ENCODE measurements at places on chromosomes 12 and 14. TPM values are rescaled to one million over a fixed set of nuclear protein-coding genes. Genes with fewer than 3 reads are reported as not detected.

- no peak overlapping the region for H3K4me3 ChIP-seq
- H3K4me1 ChIP-seq: no peaks in the 10 kb centered on the region
- DNase-seq: no peak
- no peak overlapping the region for H3K27ac ChIP-seq
- no peaks in the 10 kb centered on the region for H3K27me3 ChIP-seq
These were observed 39.8 kb upstream of the OVCH1 start for GRCh38 chr12:29537298-29537697.

DNA sequence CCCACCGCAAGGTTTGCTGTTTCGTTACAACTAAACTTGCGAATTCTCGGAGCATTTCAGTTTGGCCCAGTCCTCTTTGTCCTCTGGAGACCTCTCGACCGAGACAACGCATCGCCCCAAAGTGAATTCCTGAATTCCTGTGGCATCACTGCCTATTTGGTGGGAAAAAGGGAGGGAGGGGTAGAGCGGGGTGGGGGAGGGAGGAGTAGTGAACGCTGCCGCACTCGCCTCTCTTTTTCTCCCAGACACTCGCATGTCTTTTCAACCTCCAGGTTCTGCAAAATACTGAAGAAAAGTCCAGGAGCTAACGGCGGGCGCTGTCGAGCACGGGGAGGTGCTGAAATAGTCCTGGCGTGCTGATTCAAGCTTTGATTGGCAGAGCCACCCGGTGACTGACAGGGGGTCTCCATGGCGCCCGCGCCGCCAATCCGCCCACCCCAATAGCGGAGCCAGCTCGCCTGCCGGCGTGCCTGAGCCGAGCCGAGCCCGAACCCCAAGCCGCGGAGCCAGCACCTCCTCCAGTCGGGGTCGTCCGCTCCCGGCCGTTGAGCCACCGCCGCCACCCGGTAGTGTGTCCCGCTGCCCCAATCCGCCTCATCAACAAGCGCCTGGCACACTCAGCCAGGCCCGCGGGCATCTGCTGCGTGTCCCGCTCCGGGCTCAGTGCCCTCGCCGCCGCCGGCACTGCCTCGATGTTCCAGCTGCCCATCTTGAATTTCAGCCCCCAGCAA lies at the start of gene SIX6:
TSS of gene SIX6 (plus strand) at position 440 of the 731 bp plus-strand sequence. CDS start at position 693, 253 bp downstream.
- no peak within 1 kb of the TSS for H3K27ac ChIP-seq
- no peak for DNase-seq
- no peaks in the 10 kb centered on the region for H3K36me3 ChIP-seq
- peaks cover 84% of the 10 kb centered on the region for H3K27me3 ChIP-seq

DNA sequence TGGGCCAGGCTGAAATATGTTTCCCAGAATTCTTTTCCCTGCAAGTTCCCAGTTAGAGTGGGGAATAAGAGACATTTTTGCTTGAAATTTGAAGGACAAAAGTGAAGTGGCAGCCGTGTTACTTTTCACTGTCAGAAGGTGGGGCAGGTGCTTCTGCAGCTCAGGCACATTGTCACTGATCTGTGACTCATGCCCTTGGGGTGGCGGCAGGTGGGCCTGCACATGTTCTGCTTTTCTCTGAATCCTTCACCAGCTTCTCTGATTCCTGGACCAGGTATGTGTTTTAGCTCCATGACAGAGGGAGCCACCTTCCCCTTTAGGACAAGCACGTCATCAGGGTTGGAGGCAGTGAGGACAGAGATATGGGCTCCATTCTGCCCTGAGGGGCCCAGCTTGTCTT lies 11.7 kb upstream of the KCNA5 start:
- no peaks in the 10 kb centered on the region for H3K27me3 ChIP-seq
- H3K4me1 ChIP-seq: no peaks in the 10 kb centered on the region
- no peak for DNase-seq
- H3K4me3 ChIP-seq: no peak overlapping the region
- no peaks in the 10 kb centered on the region for H3K36me3 ChIP-seq
- H3K27ac ChIP-seq: no peak overlapping the region

- H3K4me3 ChIP-seq: no peak overlapping the region
- H3K36me3 ChIP-seq: no peaks in the 10 kb centered on the region
- no peak for DNase-seq
- no peaks in the 10 kb centered on the region for H3K4me1 ChIP-seq
These were observed 530.2 kb downstream of the RPS29 start for GRCh38 chr14:49056021-49056420.

DNA sequence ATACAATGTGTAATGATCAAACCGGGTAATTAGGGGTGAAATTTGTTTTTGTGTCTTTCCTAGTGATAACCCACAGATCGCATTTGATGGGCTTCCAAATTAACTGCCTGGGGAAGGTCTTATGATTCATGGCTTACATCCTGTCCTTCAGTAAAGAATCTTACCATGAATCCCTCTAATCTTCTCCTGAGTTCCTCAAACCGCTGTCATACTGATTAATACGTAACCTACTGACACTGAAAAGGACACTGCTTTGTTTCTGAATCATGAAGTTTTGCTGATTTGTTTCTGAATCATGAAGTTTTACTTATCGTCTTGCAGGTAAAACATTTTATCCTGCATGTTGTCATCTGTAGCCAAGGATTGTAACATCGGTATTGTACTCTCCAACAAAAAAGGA lies 52.0 kb upstream of the CRY1 start:
- H3K27ac ChIP-seq: no peak overlapping the region
- H3K27me3 ChIP-seq: no peaks in the 10 kb centered on the region
- no peak overlapping the region for H3K4me3 ChIP-seq
- H3K36me3 ChIP-seq: no peaks in the 10 kb centered on the region
- no peak for DNase-seq

GRCh38 chr14:69191340-69192111 lies at the start of gene EXD2:
Gene EXD2 (plus strand): TSS chr14:69191498. CDS start chr14:69209471, 17,973 bp downstream.
- H3K36me3 ChIP-seq: no peaks in the 10 kb centered on the region
- peak; percentile 94 for DNase-seq
- H3K4me1 ChIP-seq: no peaks in the 10 kb centered on the region
- H3K4me3 ChIP-seq: peak within 1 kb of the TSS; percentile 90
- peak within 1 kb of the TSS; percentile 74 for H3K27ac ChIP-seq

DNA sequence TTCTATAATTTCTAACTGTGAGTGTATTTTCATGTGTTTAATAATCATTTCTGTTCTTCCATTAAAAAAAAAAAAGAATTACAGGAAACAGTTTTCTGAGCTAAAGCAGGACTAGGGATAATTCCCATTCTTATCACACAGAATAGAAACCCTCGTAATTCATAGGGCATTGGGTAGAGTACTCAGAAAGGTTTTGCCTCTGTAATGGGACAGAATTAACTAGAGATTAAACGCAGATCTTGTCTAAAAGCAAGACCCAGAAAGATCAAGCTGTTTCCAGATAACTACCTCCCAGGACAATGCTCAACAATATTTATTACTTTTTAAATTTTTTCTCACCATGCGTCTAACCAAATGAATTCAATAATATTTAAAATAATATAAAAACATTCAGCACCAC lies 10.2 kb downstream of the GSKIP start:
- no peak overlapping the region for H3K4me3 ChIP-seq
- no peaks in the 10 kb centered on the region for H3K27me3 ChIP-seq
- DNase-seq: no peak
- no peak overlapping the region for H3K27ac ChIP-seq

GRCh38 chr14:38238332-38238731 lies 17.6 kb downstream of the CLEC14A start:
- no peak overlapping the region for H3K27ac ChIP-seq
- no peaks in the 10 kb centered on the region for H3K36me3 ChIP-seq
- no peak for DNase-seq
- H3K4me3 ChIP-seq: no peak overlapping the region

GRCh38 chr14:74501135-74501614 lies 7.6 kb downstream of the ISCA2 start:
- H3K4me1 ChIP-seq: no peaks in the 10 kb centered on the region
- H3K36me3 ChIP-seq: peaks cover 4% of the 10 kb centered on the region
- H3K27ac ChIP-seq: no peak overlapping the region
- no peaks in the 10 kb centered on the region for H3K27me3 ChIP-seq
- no peak overlapping the region for H3K4me3 ChIP-seq

GRCh38 chr12:109228664-109229063 lies 80.4 kb downstream of the FOXN4 start:
- DNase-seq: no peak
- H3K27me3 ChIP-seq: no peaks in the 10 kb centered on the region
- peaks cover 91% of the 10 kb centered on the region for H3K36me3 ChIP-seq
- no peaks in the 10 kb centered on the region for H3K4me1 ChIP-seq
- no peak overlapping the region for H3K27ac ChIP-seq
- no peak overlapping the region for H3K4me3 ChIP-seq

DNA sequence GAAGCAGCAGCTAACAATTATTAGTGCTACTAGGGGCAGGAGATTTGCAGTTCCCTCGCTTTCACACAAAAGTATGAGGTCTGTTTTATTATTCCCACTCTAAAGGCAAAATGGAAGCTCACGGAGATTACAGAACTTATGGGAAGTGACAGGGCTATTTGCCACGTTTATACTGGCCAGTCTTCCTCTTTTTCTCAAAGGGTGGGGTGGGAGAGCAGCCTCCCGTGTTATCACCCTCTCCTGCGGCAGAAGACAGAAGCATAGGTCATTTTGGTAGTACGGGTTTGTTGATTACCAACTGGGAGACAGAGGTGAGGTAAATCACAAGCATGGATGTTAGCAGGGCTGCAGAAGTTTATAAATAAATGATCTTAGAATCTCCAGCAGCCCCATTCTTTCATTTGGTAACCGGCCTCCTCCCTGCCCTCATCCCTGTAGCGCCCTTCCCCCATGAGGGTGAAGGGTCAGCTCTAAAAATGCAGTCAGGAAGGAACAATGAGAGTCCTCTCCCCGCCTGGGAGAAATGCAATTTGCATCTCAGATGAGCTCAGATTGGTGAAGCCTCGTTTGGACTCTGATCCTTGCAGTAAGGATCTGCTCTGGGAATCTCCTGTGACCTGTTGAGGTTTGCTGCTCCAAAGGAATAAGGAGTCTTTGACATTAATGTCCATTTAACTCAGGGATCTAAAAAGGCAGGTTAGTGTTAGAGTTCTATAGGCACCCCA lies 44.7 kb upstream of the SINHCAF start:
- H3K36me3 ChIP-seq: no peaks in the 10 kb centered on the region
- no peak overlapping the region for H3K4me3 ChIP-seq
- no peak for DNase-seq

GRCh38 chr14:22555384-22556011 lies 33.5 kb downstream of the DAD1 start:
- no peak overlapping the region for H3K27ac ChIP-seq
- no peaks in the 10 kb centered on the region for H3K27me3 ChIP-seq
- peaks cover 23% of the 10 kb centered on the region for H3K4me1 ChIP-seq

GRCh38 chr12:59168647-59169046 lies 248.3 kb upstream of the LRIG3 start:
- no peak overlapping the region for H3K27ac ChIP-seq
- no peak for DNase-seq
- no peaks in the 10 kb centered on the region for H3K4me1 ChIP-seq
- H3K36me3 ChIP-seq: no peaks in the 10 kb centered on the region
- no peak overlapping the region for H3K4me3 ChIP-seq

GRCh38 chr14:106875503-106875902 lies 1349.1 kb downstream of the TMEM121 start:
- no peak for DNase-seq
- H3K4me3 ChIP-seq: no peak overlapping the region
- peaks cover 2% of the 10 kb centered on the region for H3K27me3 ChIP-seq
- no peaks in the 10 kb centered on the region for H3K36me3 ChIP-seq
- H3K27ac ChIP-seq: no peak overlapping the region

GRCh38 chr12:64681200-64682052 lies 71.1 kb downstream of the RASSF3 start:
- peak overlapping the region; percentile 92 for H3K27ac ChIP-seq
- H3K4me1 ChIP-seq: no peaks in the 10 kb centered on the region
- no peak for DNase-seq
- H3K4me3 ChIP-seq: no peak overlapping the region
- no peaks in the 10 kb centered on the region for H3K36me3 ChIP-seq
- no peaks in the 10 kb centered on the region for H3K27me3 ChIP-seq

- DNase-seq: no peak
- H3K36me3 ChIP-seq: peaks cover 29% of the 10 kb centered on the region
These were observed 936 bp downstream of the AKT1 start for GRCh38 chr14:104794631-104794992.

DNA sequence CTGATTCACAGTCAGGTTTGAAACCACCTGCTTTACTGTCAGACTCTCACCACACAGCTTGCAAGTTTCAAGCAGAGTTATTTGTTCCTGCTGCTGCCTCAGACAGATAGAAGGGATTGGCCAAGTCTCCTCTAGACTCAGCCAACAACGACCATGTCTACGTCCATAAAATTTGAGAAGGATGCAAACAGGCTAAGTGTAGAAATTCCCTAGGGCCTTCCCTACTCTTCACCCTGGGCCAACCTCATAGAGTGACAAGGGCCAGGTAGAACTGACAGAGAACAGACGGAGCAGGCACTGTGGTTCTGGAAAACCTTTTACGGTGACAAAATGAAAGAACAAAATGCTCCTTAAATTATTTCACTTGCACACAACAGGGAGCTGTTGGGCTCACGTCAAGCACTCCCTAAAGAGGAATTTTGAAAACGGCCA lies 39.5 kb downstream of the CLIP1 start:
- H3K36me3 ChIP-seq: peaks cover 14% of the 10 kb centered on the region
- peak overlapping the region; percentile 90 for H3K27ac ChIP-seq
- H3K27me3 ChIP-seq: no peaks in the 10 kb centered on the region
- peak overlapping the region; percentile 12 for H3K4me3 ChIP-seq
- peaks cover 72% of the 10 kb centered on the region for H3K4me1 ChIP-seq
- DNase-seq: peak; percentile 87

GRCh38 chr14:21556378-21557083 lies 23.3 kb downstream of the OR10G3 start:
- peak overlapping the region; percentile 81 for H3K27ac ChIP-seq
- H3K4me1 ChIP-seq: peaks cover 11% of the 10 kb centered on the region
- no peaks in the 10 kb centered on the region for H3K27me3 ChIP-seq
- H3K4me3 ChIP-seq: no peak overlapping the region
- H3K36me3 ChIP-seq: no peaks in the 10 kb centered on the region

DNA sequence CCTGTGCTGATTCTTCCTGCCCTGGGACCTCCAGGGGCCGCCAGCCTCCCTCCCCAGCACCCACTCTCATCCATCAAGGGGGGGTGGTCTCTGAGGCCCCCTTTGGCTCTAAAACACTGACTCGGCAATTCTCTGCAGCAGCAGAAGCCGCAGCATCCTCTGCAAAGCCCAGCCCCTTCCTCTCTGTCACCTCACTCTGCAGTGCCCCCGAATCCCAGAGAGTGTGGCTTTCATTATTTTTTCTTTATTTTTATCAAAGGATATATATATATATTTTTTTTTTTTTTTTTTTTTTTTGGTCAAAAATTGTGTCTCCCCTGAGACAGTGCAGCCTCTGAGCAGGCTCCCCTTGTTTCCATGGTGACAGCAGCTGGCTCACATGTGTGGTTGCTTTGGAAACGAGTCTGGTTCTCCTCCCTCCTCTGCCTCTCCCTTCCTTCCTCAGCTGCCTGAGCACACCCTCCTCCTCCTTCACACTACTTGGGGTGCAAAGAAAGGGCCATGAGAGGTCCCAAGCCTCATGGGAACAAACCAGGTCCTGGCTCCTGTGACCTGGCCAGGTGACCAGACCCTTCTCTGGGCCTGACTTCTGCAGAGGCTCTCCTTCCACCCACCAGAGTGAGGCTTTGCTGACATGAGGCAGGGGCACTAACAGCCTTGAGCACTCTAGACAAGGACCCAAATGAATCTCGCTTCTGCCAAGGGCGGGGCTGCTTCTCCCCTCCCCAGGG lies 100.5 kb downstream of the LRRC74A start:
- no peaks in the 10 kb centered on the region for H3K36me3 ChIP-seq
- no peaks in the 10 kb centered on the region for H3K27me3 ChIP-seq
- peaks cover 12% of the 10 kb centered on the region for H3K4me1 ChIP-seq
- DNase-seq: peak; percentile 85
- H3K27ac ChIP-seq: no peak overlapping the region
- no peak overlapping the region for H3K4me3 ChIP-seq

GRCh38 chr12:119989361-119989730 lies 310 bp downstream of the BICDL1 start:
- no peaks in the 10 kb centered on the region for H3K36me3 ChIP-seq
- no peak for DNase-seq

LPAR5 gene
- total RNA-seq: 1.1 TPM

TBC1D30 gene
- 0.36 TPM for total RNA-seq

PLEKHD1 gene
- not detected for total RNA-seq

LRRIQ1 gene
- total RNA-seq: 0.41 TPM

ESRRB gene
- not detected for total RNA-seq

GTF2H3 gene
- 16.4 TPM for total RNA-seq
